ENCODE measurements at places on chromosomes 4 and X.

DNA sequence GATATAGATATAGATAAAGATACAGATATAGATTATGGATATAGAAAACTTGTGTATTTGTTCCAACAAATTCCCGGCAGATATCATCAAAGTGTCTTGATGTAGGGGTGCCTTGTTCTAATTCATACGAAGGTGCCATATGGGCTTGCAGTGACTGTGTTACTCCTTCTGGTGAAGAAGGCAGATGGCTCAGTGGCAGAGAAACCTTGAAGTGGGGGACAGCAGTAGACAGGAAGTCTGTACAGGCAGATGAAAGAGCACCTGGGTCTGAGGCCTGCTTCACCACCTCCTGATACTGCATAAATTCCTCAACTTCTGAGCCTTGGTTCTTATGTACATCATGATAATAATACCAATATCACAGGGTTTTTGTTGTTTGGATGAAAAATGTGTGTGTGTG lies 179.5 kb upstream of the GATB start:
- DNase-seq = no peak

- no peak for DNase-seq
Measured at GRCh38 chrX:6708041-6708440, 173.1 kb upstream of the VCX3A start.

DNA sequence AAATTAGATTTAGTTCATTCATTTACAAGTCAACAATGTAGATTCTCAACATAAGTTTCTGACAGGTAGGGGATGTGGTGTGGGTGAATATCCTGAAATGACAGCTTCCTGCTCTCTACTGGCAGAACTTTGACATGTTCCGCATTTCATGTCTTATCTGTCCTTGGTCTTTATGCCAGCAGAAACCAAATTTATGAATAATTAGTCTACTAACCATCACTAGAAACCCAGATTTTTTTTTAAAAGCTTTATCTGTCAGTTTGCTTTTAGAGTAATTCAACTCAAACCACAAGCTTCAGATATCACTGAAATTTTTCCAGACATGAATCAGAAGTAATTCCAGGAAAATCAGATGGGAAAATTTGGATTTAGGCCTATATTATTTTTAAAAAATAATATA lies 17.9 kb downstream of the COQ2 start:
- DNase-seq = no peak

DNA sequence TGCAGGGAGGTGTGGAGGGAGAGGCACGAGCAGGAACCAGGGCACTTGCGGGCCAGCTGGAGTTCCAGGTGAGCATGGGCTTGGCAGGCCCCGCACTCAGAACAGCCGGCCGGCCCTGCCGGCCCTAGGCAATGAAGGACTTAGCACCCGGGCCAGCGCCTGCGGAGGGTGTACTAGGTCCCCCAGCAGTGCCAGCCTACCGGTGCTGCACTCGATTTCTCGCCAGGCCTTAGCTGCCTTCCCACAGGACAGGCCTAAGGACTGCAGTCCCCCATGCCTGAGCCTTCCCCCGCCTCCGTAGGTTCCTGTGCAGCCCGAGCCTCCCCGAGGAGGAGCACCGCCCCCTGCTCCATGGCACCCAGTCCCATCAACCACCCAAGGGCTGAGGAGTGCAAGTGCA lies 18.0 kb upstream of the NFKB1 start:
- DNase-seq = no peak

DNA sequence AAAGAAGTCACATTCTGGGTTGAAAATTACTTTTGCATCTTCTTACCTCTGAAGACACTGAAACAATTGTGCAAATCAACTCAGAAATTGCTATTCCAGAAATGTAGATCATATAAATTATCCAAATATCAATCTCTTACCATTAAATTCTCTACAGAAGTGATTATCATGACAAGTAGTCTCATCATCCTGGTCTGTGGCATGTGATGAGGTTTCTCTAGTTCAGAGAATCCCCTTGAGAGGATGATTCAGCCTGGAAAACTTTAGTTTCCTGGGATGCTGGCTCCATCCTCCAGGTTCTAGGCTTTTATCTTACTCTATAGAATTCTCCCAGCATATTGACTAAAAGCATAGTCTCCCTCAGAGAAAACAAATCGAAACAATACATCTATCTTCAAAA lies 76.2 kb upstream of the S100G start:
- no peak for DNase-seq

GRCh38 chr4:163622379-163623035 lies 128.0 kb downstream of the TMA16 start:
- DNase-seq = no peak

GRCh38 chr4:151315212-151315886 lies 10.1 kb downstream of the SH3D19 start:
- no peak for DNase-seq

- no peak for DNase-seq
Measured at GRCh38 chr4:71446479-71447081, 107.8 kb downstream of the SLC4A4 start.

DNA sequence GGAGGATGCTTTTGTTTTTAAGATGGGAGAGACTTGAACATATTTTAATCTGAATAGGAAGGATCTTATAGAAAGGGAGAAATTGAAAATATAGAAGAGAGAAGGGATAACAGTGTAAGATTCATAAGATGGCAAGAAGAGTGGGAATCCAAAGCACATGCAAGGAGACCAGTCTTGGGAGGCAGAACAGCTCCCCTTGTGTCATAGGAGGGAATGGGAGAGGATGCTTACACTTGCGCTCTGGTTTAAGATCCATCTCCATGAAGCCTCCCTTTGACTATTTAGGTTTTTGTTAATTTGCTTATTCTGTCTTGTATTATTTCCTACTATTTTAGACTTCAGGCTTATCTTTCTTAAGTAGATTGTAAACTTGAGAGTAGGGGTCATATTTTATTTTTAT lies 42.7 kb downstream of the KIF4A start:
- no peak for DNase-seq

DNA sequence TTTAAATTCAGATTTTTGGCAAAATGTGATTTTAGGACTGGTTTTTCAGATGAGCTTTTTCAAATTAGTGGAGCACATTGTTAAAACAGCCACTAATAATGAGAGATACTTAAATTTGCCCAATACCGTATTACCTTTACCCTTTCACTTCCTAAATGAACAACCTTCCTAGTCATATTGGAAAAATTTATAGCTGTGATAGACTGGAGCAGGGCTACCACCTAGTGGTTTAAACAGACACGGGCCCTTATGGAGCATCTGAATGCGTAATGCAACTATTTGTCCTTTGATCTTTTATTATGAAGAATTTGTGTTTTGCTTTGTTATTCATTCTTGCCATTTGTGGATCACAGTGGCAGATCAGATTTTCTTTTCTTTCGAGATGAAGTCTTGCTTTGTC lies 72.7 kb downstream of the KDM6A start:
- no peak for DNase-seq

DNA sequence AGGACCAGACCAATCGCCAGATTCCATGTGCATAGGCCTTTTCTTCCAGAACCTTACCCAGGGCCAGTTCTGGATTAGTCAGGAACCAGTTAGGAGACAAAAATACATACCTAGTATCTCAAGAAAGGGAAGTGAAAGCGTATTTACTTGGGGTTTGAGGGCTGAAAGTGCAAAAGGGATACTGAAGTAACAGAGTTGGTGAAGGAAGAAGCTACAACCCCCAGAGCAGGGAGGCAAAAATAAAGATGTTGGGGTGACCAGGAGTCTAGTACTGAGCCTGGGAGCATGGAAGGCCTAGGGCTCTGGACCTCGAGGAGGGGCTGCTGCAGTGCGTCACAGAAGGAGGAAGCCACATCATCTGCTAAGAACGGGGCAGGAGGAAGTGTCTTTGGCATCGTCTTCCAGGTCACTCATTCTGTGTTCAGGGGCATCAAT lies 38.3 kb downstream of the TKTL1 start:
- DNase-seq = no peak

DNA sequence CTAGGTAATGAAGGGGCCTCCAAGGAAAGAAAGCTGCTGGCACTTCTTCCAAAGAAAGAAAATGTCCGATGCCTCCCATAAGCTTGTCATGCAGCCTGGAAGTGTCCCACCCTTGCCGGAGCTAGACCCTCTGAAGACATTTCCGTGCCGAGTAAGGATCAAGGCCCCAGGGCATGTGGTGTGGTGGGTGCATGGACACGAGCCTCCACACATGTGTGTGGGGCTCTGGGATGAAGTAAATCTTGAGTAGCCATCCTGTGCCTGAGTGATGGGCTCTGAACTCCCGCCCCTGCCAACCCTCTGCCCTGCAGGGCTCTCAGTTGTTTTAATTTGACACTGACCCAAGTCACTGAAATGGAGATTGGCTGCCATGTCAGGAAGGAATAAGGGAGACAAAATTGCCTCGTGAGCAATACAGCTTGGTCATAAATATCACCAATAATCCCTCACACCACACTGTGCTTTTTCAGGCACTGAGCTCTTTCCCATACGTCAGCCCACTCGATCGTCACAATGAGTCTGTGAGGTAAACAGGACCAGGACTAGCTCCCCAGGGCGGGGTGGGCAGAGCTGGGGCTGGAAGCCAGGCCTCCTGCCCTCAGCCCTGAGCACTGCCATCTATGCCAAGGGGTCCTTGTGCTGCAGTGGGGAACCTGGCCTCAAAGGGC lies 24.6 kb downstream of the CNGA2 start:
- DNase-seq = no peak

DNA sequence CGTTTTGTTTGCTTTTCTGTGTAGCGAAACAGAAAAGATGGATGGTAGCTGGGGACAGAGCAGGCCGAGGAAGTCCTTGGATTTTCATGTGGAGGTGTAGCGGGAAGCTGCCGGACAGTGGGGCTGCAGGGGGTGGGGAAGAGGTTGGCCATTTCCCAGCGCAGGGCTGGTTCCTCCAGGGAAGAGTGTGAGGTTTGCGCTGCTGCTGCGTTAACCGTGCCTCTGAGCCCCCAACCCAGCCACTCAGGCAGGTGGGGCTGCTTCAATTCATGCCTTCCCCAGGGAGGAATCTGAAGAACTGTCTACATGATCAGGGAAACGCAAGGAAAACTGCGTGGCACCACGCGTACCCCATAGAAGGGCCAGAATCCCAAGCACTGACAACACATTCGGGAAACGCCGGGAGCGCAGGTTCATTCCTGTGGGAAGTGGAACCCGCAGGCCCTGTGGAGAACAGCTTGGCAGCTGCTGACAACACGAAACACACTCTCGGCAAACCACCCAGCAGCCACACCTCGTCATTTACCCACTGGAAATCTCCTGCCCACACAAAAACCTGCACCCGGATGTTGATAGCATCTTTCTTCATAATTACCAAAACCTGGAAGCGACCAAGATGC lies 57.7 kb downstream of the PCGF3 start:
- no peak for DNase-seq

GRCh38 chr4:163556650-163557391 lies 62.3 kb downstream of the TMA16 start:
- DNase-seq = no peak

- no peak for DNase-seq
Measured at GRCh38 chr4:151021637-151022334, 6.7 kb upstream of the LRBA start.

GRCh38 chr4:59712470-59712869 lies 1487.7 kb upstream of the ADGRL3 start:
- no peak for DNase-seq

- DNase-seq = no peak
Measured at GRCh38 chrX:130594453-130594916, 192.7 kb downstream of the RBMX2 start.

- no peak for DNase-seq
Measured at GRCh38 chr4:184283659-184284335, 66.1 kb upstream of the ENPP6 start.

- DNase-seq = no peak
Measured at GRCh38 chrX:38732866-38733265, 68.4 kb upstream of the MID1IP1 start.

DNA sequence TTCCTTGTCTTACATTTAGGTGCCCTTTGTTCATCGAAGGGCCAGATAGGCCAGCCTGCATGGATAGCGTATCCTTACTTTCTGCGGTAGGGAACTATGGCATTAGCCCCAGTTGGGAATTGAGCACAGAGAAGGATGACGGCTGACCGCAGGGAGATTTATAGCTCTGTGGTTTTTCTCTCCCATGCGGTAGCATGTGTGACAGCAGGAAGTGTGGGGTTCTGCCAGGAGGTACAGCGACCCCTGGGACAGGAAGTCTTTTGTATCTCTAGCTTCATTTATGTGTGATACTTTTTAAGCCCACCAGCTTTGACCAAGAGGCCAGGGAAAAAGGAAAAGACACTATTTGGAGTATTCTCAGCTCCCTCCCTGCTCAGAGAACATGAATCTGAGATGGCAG lies 33.1 kb downstream of the GAB3 start:
- DNase-seq = peak; percentile 6

GRCh38 chr4:82645936-82646565 lies 84.3 kb upstream of the TMEM150C start:
- DNase-seq = no peak

- DNase-seq = no peak
Measured at GRCh38 chrX:102651242-102652011, at the start of gene GPRASP1. GPRASP1 (plus strand) TSS chrX:102651483; CDS start chrX:102653914, 2,431 bp downstream.

GRCh38 chr4:129014566-129015509 lies 78.5 kb downstream of the SCLT1 start:
- DNase-seq = no peak

DNA sequence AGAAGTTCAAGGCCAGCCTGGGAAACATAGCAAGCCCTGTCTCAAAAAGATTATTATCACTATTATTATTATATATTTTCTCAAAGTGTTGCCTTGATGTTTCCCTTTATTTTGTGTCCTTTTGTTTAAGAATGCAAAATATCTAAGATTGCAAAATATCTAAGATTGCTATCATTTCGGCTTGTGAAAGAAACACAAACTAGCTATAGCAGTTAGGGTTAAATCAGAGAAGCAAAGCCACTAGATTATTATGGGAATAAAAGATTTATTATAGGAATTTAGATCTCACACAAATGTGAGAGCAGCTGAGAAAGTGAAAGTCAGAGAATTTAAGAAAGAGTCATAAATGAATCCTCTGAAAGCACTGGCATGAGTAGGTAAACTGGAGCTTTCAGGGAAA lies 18.0 kb upstream of the TMEM184C start:
- DNase-seq = no peak

GRCh38 chr4:14888790-14889572 lies 113.3 kb upstream of the CPEB2 start:
- no peak for DNase-seq

- no peak for DNase-seq
Measured at GRCh38 chr4:59938166-59938565, 1262.0 kb upstream of the ADGRL3 start.

GRCh38 chrX:123186801-123187200 lies 2.7 kb downstream of the GRIA3 start:
- no peak for DNase-seq

DNA sequence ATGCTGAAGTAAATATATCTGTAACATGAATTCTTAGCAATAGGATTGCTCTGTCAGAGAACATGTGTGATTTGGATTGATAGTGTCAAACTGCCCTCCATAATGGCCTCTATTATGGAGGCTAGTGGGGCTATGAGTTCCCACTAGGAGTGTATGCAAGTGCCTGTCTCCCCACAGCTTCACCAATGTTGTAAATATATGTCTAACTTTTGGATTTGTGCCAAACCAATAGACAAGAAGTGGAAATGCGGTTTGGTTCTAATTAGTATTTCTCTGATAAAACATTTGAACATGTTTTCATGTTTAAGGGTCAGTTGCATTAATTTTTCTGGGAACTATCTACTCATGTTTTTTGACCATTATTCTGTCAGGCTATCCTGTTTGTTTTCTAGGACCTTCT lies 28.1 kb downstream of the GPAT3 start:
- DNase-seq = no peak

GRCh38 chrX:153819384-153820040 lies 10.8 kb downstream of the PDZD4 start:
- no peak for DNase-seq

Data from HuH-7 (cell line).